Suppressor macrophage treated with lipopolysaccharide for 4 hours (primary cell): ENCODE measurements at places on chromosomes 13 and 19.

DNA sequence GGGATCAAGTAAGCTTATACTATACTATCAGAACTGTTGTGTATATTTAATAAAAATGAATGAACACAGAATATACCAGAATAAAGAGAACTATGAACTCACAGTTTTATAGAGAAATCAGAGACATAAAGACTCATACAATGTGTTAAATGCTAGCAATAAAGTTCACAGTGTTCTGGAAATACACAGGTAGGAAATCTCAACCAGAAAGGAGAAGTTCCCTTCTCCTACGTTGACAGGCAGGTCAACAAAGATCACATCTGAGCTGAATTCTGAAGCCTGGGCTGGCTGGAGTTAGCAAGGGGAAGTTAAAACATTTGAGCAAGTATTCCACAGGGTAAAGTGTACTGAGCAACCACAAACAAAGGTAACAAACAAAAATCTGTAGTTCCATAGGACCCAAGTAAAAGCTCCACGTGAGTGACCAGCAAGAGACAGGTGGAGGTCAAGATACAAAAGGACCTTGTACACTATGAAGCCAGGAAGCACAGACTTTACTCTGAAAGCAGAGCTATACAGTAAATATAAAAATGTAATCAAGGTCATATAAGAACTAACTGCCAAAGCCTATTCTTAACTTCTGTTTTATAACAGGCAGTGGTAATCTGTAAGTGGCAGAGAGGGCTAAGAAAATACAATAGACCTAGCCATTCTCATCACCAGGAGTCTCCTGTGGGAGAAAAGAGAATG lies 13.0 kb downstream of the FBXL3 start:
- no peak for DNase-seq

GRCh38 chr13:27281420-27281819 lies 10.8 kb downstream of the RASL11A start:
- no peak for DNase-seq

DNA sequence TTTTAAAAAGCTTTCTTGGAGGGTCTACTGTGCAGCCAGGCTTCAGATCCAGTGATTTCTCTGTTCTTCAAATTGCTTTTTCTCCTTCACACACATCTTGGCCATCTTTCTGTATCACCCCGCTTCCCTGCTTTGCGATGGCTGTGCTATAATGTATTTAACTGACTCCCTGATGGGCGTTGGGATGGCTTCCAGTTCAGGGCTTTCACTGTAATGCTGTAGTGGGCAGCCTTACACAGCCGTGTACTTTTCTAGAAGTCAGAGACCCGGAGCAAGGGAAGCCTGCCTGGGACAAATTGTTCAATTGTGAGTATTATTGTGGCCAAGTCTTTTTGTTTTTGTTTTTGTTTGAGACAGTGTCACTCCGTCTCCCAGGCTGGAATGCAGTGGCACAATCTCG lies 19.4 kb upstream of the PAK4 start:
- no peak for DNase-seq

GRCh38 chr19:5987077-5987818 lies 9.3 kb upstream of the RANBP3 start:
- peak; percentile 83 for DNase-seq

GRCh38 chr13:66567899-66568612 lies 662.1 kb downstream of the PCDH9 start:
- no peak for DNase-seq

GRCh38 chr13:59747529-59747928 lies 416.2 kb downstream of the DIAPH3 start:
- no peak for DNase-seq

DNA sequence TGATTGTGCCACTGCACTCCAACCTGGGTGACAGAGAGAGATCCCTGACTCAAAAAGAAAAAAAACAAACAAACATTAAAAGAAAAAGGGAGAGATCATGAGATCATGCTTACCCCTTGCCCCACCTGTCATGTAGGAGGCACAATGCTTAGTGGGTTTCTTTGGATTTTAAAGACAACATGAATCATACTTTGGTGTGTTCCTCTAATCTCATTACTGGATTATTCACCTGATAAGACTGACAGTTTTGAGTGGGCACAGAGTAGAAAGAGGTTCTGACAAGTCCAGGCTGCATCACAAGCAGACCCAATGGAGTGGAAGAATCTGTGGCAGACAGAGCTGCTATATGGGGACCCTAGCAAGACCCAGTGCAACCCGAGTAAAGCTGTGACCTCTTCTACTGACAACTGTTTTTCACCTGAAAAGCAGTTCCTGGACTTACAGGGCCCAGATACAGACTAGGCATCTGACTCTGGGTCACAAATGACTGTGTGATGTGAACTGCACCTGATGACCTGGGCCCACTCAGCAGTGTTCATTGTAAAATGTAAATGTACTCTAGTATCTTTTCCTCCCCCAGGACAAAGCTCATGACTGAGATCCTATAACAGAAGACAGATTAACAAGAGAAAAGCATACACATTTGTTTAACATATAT lies 28.9 kb upstream of the USP12 start:
- no peak for DNase-seq

DNA sequence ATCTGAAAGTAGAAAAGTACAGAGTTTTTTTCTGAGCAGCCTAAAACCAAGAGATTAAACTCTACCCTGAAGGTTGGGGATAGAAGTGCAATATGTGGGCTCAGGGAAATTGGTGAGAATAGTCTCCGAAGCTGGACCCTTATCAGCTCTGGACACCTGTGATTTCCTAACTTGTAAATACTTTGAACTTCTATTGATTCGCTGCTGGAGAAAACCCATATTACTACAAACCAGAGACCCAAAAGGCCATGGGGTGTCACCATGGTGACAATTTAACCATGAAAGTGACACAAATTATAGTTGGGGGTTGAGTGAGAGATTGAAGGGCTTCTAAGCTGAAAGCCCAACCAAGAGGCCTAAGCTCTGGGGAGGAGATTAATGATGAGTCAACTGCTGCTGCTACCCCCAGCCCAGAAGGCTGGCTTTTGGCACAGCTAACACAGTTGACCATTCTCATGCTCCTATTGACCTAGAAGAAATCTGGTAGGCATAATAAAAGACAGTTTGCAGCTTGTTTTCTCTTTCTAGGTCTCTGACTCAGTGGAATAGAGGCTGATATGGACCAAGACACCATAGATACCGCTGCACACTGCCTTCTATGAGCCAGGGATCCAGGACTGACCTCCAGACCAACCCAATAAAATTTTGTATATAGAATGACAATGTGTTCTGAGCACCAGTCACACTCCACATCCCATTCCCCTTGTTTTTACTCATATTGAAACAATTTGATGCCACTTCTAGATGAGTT lies 131.9 kb upstream of the FNDC3A start:
- DNase-seq = no peak

DNA sequence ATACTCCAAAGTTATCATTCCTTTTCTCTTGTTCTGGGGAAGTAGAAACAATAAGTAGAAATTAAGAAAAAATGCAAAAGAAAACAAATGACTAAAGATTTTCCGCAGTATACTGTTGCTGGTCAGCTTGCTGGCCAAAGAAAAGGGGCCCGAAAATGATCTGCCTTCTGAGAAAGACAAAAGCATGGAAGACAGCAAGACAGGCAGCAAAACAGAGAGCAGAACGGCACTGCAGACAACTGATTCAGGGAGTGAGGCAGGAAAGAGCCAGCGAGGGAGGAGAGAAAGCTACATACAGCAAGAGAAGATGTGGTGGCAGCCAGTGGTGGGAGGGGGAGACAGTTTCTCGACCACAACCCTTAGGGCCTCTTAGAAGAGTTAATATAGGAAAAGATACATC lies 5.3 kb upstream of the DOCK9 start:
- no peak for DNase-seq

- no peak for DNase-seq
Measured at GRCh38 chr13:79810669-79811068, 329.7 kb downstream of the NDFIP2 start.

DNA sequence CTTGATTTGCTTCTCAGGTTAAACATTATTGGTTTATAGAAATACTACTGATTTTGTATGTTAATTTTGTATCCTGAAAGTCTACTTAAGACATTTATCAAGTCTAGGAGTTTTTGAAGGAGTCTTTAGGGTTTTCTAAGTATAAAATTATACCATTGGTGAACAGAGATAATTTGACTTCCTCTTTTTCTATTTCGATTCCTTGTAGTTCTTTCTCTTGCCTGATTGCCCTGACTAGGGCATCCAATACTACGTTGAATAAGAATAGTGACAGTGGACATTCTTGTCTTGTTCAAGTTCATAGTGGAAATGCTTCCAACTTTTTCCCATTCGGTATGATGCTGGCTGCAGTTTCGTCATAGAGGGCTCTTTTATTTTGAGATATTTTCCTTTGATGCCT lies 807.5 kb upstream of the SLC10A2 start:
- no peak for DNase-seq

- no peak for DNase-seq
Measured at GRCh38 chr13:22256111-22256639, 585.3 kb downstream of the FGF9 start.

GRCh38 chr19:5309438-5310204 lies 31.0 kb downstream of the PTPRS start:
- no peak for DNase-seq

DNA sequence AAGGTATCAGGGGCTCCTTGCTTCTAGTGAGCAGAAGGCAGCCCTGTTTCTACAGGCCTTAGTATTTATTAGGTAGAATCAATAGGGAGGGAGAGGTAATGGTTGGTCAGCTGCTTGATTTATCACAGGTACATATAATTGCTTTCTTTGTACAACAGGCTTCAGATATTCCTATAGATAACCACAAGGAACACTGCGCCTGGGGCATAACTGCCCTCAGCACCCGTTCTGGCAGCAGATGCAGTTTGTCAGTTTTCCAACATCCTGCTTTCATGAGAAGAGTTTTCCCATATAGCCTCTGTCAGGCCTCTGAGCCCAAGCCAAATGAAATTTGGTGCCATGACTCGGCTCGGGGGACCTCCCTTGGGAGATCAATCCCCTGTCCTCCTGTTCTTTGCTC lies 12.4 kb upstream of the ZNF486 start:
- DNase-seq = no peak
